ENCODE measurements at places on chromosomes 7 and 10.

GRCh38 chr7:28128608-28129007 is 52.0 kb downstream of the JAZF1 start:
- no peak for DNase-seq

GRCh38 chr10:117175215-117175900 is 21.9 kb upstream of the KCNK18 start:
- no peak for DNase-seq

DNA sequence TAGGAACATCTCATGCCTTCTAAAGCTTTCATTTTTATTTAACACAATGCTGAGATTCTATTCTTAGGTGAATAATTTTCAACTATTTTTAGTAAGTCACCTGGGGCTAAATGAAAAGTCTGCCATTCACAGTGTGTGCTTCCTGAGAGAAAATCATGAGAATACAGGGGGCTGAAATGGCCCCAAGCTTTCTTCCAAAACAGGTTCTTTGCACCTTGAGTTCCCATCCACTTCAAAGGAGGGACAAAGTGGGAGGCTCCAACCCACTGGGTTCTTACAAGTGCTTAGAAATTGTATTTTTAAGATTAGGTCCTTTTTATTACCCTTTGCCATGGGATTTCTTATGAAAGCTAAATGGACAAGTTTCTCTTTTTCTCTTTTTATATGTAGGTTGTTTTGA is 21.5 kb upstream of the FAM133B start:
- no peak for DNase-seq

DNA sequence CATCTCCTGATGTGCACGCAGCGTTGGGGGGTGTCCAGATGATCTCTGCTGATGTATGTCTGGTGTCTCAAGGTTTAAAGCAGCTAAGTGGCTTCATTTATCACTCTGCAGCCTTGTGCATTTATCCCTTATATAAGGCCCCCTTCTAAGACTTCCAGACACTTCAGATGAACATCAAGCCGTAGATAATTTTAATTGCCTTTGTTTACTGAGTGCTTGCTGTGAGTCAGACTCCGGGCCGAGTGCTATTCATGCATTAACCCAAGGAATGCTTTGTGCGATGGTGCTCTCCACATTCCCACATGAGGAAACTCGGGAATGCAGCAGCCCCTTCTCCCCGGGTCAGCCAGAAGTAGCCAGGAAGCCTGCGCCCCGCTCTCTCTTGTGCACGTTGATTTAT is 328.6 kb upstream of the COBL start:
- no peak for DNase-seq

- DNase-seq = no peak
Observed at GRCh38 chr10:8187171-8187666, 132.7 kb downstream of the GATA3 start.

DNA sequence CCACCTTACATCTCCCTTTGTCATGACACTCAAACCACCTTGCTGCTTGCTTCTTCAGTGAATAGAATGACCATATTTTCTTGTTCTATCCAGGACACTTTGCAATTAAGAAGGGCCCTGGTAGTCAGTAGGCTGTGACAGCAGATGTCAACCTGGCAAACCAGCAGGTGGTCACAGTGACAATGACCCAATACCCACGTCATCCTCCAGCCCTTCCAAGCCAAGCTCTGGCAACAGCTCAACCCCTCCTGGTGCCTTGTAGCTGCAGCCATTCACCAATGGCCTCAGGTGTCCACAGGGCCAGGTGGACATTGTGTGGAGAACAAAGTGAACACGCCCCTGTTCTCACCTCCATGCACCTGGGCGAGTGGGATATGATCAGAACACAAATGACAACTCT is 87.6 kb upstream of the MACROH2A2 start:
- no peak for DNase-seq

- DNase-seq = no peak
Observed at GRCh38 chr10:105237685-105238084, 596.6 kb downstream of the SORCS3 start.

- no peak for DNase-seq
Observed at GRCh38 chr7:80671744-80672143, 33.3 kb downstream of the CD36 start.

DNA sequence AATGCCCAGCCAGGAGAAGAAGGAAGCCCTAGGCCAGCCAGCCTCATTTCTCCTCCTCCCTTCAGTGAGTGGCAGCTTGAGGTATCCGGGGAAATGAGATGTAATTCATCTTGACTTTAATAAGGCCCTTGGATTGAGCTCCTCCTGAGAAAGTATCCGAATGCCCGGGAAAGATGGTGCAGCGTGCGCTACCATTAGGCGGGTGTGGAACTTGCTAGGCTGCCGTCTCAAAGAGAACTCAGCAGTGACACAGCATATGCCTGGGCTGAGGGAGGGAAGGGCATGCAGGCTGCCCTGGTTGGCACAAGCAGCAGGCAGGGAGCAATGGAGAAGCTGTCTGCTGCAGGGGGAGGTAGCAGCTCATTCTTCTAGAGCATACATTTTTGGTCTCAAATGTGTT is 659.8 kb upstream of the FOXK1 start:
- no peak for DNase-seq

DNA sequence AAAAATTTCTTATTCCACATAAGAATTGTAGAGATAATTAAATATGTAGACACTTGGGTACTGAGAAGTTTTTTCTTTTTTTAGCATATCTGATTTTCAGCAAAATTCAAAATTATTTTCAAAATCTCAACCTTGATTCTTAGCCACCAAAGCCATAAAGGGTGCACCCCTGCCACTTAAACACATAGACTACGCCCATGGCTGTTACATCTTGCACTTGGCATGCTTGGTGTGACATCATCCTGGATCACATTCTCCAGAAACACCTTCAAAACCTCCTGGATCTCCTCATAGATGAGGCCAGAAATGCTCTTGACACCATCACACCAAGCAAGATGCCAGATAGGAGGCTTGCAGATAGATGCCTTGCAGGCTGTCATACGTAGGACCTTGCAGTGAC is 89.1 kb upstream of the KLF14 start:
- DNase-seq = no peak

DNA sequence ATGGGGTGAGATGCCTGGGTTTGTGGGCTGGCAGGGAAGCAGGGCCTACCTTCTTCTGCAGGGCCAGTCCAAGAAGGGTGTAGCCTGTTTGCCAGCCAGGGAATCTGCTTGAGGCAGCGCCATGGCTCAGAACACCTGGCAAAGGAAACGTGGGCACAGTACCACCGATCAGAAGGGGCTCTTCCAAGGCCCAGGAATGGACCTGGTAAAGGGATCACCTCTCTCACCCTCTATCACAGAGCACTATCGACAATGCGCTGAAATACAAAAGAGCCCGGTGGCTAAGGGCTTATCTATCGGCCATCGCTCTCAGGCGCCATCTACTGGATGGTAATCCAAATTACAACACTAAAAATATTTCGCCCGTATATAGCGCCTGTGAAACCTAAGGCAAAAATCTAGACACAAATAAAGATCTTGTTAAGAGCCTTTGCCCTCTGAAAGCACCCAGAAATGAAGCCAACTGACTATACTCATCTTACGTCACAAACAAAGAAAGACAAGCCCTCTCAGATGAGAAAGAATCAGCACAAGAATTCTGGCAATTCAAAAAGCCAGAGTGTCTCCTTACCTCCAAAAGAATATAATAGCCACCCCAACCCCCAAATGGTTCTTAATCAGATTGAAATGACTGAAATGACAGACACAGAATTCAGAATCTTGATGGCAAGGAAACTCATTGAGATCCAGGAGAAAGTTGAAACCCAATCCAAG is 217.8 kb upstream of the HPS1 start:
- peak; percentile 72 for DNase-seq
